ENCODE measurements at places on chromosomes 11 and 22. TPM values are rescaled to one million over a fixed set of nuclear protein-coding genes. Genes with fewer than 3 reads are reported as not detected.

The SCGB1A1 gene
- total RNA-seq = not detected

The CARD18 gene
- total RNA-seq = not detected

- peaks cover 31% of the 10 kb centered on the region for H3K27me3 ChIP-seq
- no peak overlapping the region for H3K4me3 ChIP-seq
- no peak overlapping the region for H3K27ac ChIP-seq
- DNase-seq = no peak
- no peaks in the 10 kb centered on the region for H3K36me3 ChIP-seq
These were observed 17.8 kb downstream of the OTUB1 start for GRCh38 chr11:64003807-64004589.

DNA sequence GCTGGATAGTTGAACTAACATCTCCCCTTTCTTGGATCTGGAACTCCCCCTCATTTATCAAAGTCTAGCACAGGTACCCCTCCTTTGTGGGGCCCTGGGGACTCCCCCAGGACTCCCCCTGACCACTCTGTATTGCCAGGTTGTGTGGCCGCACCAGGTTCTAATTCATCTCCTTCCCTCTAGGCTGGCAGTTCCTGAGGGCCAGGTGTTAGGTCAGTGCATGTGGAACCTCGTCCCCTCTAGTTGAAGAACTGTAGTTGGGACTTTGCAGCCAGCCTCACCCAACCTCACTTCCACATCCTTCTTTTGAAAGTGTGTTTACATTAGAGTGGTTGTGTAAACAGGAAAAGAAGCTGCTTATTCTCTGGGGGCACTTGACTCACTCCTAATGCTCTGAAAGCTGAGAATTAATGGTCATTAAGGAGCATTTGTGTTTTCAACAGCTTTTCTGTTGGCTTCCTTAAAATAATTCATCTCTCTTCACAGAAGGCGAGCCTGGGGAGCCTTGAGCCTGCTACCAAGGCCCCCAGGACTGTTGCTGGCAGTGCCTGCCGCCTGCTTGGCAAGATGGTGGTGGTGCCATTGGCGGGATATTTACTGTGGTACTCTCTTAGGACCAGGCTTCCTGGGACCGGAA is 11.8 kb downstream of the UPB1 start:
- H3K36me3 ChIP-seq = no peaks in the 10 kb centered on the region
- no peak for DNase-seq
- no peak overlapping the region for H3K4me3 ChIP-seq
- no peak overlapping the region for H3K27ac ChIP-seq

DNA sequence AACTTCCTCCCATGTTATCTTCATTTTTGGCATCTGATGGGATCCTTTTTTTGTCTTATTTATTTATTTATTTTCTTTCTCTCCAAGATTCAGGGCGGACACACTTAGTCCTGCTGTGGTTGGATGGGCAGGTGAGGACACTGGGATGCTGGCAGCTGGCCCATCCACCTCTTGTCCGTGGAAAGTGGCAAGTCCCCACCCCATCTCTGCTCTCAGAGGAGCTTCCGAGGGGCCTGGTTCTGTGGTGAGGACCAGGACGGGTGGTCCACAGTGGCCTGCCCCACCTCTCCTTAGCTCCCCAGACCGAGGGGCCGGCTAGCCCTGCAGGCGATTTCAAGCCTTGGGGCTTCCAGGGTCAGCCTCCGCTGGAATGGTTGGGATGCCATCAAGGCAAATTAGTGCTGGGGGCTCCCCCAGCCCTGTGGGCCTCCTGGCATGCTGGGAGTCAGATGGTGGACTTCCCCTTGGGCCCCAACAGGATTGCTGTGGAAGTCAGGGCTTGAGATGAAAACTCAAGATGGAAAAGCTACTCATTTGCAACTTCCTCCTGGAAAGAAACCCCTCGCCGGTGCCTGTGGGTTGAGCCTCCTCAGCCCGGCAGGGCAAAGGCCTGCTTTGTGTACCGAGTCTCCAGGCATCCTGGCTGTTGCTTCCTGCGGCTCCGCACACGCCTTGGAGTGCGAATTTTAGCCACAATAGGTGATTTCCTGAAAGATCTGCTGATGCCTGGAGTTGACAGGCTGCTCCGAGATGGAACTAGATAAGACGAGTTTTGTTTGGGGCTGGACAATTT is 31.2 kb upstream of the LINC01488 start:
- no peak for DNase-seq
- H3K4me1 ChIP-seq = no peaks in the 10 kb centered on the region
- H3K27me3 ChIP-seq = peaks cover 9% of the 10 kb centered on the region
- no peak overlapping the region for H3K27ac ChIP-seq
- no peaks in the 10 kb centered on the region for H3K36me3 ChIP-seq
- no peak overlapping the region for H3K4me3 ChIP-seq

DNA sequence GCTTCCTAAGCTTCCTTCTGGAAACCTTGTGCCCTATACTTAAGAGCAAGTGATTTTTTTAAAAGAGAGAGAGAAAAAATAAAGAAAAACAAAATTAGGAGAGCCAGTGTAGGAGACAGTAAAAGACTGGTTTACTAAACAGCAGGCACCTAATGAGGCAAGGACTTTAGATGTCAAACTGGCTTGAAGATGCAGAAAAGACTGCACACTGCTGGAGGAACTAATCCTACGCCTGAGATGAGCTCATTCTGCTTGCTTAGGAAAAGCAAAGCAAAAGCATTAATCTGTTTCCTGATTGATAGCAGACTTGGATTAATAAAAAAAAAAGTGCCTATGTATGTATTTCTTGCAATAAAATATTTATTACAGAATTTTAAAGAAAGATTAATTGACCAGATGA is 113.6 kb upstream of the SEZ6L start:
- H3K27ac ChIP-seq = no peak overlapping the region
- H3K4me1 ChIP-seq = no peaks in the 10 kb centered on the region
- no peaks in the 10 kb centered on the region for H3K36me3 ChIP-seq
